ENCODE measurements at places on chromosomes 12 and 14. TPM values are rescaled to one million over a fixed set of nuclear protein-coding genes. Genes with fewer than 3 reads are reported as not detected.

The SIRT4 gene
- 0.65 TPM for total RNA-seq

The TSHR gene
- total RNA-seq = 2.3 TPM

The CCDC63 gene
- not detected for total RNA-seq

The OTOGL gene
- total RNA-seq = 0.36 TPM

The DDX51 gene
- 7.9 TPM for total RNA-seq

The CFAP54 gene
- total RNA-seq = 3.4 TPM

The C12orf54 gene
- not detected for total RNA-seq

The KCNMB4 gene
- total RNA-seq = 2.6 TPM

The PRH2 gene
- total RNA-seq = not detected

The PLCZ1 gene
- total RNA-seq = not detected

The DAO gene
- total RNA-seq = not detected

The ITGA5 gene
- total RNA-seq = 326 TPM

The TPH2 gene
- total RNA-seq = not detected

The GNG2 gene
- total RNA-seq = 23.1 TPM

The BLOC1S1 gene
- 51.0 TPM for total RNA-seq

The DBX2 gene
- total RNA-seq = 0.12 TPM

The RITA1 gene
- total RNA-seq = 25.2 TPM

The KRT85 gene
- total RNA-seq = not detected

The P2RX2 gene
- total RNA-seq = not detected

The TMEM106C gene
- total RNA-seq = 79.3 TPM

The UNC79 gene
- total RNA-seq = 0.12 TPM

The ADCY6 gene
- 34.9 TPM for total RNA-seq

The KRT3 gene
- total RNA-seq = not detected

The SDS gene
- not detected for total RNA-seq

The AQP6 gene
- total RNA-seq = not detected

The CLEC1A gene
- total RNA-seq = 0.85 TPM

The PRB4 gene
- total RNA-seq = not detected

The CD4 gene
- 3.2 TPM for total RNA-seq

The ZCRB1 gene
- 29.4 TPM for total RNA-seq

The RNASE2 gene
- total RNA-seq = not detected

The MYF6 gene
- not detected for total RNA-seq

The NPC2 gene
- 268 TPM for total RNA-seq

The CD27 gene
- total RNA-seq = 0.36 TPM

The ADGRD1 gene
- 0.36 TPM for total RNA-seq

The GPATCH2L gene
- 70.3 TPM for total RNA-seq

The CLEC12A gene
- not detected for total RNA-seq

The RPL10L gene
- not detected for total RNA-seq

The RD3L gene
- not detected for total RNA-seq

The SOCS2 gene
- 72.0 TPM for total RNA-seq

The GPR84 gene
- total RNA-seq = 0.16 TPM

The CEP170B gene
- total RNA-seq = 24.3 TPM

The TMCC3 gene
- total RNA-seq = 0.24 TPM

The HCAR1 gene
- total RNA-seq = under 0.01 TPM

The USP44 gene
- total RNA-seq = 0.12 TPM

The HEATR5A gene
- total RNA-seq = 48.7 TPM

The MYH6 gene
- total RNA-seq = not detected
